ENCODE measurements at places on chromosomes 1 and 21.

DNA sequence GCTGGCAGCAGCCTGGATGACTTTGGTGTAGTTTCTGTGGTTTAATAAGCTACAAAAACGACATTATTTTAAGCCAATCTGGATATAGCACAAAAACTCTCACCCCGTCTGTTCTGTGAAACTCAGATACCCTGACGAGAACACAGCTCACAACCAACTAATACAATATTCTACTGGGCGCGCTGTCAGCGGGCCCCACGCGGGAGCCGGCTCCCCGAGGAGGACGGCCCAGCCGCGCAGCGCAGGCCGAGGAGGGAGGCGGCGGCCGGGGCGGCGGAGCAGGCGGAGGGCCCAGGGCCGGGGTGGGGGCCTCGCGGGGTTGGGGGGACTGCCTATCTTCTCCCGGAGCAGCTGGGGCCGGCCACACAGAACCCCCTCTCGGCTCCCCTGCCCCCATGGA is 87.2 kb upstream of the POU3F1 start:
- DNase-seq: no peak

- DNase-seq: no peak
These were observed 58.8 kb upstream of the PRDX6 start for GRCh38 chr1:173418107-173418985.

GRCh38 chr21:41247561-41248545 is 68.7 kb upstream of the FAM3B start:
- DNase-seq: no peak

DNA sequence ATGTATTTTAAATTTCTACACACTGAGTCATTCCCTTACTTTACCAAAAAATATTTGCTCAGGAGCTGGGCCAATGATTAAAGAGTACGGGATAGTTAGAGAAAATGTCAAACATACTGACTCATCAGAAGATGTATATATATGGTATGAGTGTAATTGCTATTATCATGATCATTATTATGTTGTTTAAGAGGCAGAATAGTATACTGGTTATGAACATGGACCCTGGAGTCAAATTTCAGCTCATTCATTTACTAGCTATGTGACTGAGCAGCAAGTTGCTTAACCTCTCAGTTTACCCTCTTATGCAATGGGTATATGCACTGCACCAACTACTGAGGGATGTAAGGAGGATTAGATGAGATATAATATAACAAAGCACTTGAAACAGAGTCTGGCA is 41.2 kb upstream of the USH2A start:
- no peak for DNase-seq

- no peak for DNase-seq
These were observed 5.9 kb downstream of the AGT start for GRCh38 chr1:230707732-230708630.

DNA sequence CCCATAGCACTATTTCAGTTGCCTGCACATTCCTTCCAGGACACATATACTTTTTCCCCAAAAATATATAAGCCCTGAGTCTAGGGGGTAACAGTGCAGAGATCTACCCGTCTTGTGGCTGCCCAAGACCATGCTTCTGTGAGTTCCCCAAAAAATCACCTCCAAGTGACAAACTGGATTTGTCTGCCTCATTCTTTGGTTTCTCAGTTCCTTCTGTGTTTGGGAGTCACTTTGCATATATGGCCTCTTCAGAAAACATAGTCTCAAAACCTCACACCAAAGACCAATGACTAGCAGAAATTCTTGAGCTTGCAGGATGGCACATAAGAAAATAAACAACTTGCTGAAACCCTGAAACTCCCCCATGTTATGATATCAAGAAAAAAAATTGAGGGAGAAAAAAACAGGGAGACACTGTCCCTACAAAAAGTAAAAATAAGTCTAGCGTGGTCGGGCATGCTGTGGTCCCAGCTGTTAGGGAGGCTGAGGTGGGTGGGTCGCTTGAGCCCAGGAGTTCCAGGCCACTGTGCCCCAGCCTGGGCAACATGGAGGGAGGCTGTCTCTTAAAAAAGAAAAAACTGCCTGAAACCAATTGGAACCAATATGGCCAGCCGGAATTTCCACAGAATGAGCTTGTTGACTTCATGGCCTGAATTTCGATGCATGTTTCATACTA is 8.0 kb downstream of the JMJD4 start:
- DNase-seq: no peak

- DNase-seq: peak; percentile 35
These were observed 85.1 kb downstream of the KCNN3 start for GRCh38 chr1:154784924-154785531.

DNA sequence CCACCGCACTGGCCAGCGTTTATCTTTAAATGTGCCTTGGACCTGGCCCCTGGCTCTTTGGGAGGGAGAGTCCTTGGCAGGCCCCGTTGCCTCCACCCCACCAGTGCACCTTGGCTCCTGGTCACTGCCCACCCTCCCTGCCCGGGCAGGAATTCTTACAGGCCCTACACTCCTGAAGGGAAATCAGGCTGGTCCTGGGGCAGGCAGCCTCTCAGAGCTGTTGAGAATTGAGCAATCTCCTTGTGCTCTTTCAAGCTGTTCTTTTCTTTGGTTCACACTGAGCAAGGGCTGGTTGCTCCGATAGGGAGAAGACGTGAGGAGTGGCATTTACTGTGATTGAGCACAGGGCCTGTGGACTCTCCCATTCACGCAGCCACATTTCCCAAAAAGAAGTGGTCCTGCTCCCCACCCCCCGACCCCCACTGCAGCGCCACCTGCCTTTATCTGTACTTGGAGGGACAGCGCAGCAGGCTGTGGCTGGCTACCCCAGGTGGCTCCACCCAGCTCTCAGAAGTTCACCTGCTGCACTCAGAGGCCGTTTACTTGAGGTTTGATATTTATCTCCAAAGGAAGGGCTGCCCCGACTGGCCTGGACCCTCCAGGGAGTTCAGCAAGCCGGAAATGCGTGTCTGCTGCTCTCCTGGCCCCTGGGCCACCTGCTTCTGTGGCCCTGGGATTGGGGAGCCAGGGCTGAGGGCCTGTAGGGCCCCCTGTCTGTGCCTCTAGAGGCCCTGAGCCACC is 47.8 kb downstream of the SKI start:
- no peak for DNase-seq

DNA sequence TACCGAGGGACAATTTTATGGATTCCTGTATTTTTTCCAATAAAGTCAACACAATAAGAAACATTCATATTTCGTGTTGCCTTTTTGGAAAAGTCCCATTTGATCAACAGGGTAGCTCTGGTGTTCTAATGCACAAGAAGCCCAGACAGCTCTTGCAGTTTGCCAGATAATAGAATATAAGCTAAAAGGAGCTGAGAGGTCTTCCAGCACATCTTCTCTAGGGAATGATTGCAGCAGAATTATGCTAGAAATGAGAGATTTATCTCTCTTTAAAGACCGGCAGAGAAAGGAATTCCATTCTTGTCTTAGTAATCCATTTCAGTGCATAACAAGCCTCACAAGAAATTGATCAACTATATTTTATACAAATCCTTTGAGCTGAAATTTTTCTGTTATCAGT is 25.0 kb upstream of the DDX59 start:
- DNase-seq: no peak

DNA sequence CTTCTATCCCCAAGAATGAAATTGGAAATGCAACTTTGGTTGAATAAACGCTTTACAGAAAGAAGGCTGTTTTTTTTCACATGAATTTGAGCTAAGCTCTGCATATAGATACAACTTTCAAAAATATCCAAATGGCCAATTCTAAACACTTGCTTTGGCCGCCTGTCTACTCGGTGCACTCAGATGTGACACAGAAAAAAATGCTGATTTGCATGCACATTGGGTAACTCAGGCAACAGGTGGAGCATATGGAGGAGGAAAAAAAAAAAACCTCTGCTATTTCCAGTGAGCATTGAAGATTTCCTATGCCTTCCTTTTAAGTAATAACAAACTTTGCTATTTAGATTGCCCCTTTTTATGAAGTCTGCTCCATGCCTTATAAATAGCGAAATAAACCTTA is 262.5 kb downstream of the GRIK1 start:
- no peak for DNase-seq

- DNase-seq: no peak
These were observed 37.8 kb downstream of the NSL1 start for GRCh38 chr1:212753749-212754148.

DNA sequence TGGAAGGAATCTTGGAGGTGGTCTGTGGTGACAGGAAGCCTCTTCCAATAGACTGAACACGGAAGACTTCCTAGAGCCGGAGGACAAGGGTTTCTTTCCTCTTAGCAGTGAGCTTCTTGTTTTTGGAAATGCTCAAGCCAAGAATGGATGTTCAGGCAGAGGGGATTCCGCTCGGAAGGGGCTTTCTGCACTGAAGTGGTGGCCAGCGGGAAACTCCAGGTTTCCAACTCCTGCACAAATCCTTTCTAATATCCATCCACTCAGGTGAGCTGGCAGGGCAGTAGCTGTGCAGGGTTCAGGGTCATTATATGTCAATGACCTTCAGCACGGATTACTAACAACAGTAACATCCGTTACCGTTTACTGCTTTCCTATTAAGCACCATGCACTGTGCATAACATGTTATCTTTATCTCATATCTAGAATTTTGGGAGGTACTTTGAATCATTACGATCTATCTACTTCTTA is 573 bp upstream of the CPT2 start:
- no peak for DNase-seq

DNA sequence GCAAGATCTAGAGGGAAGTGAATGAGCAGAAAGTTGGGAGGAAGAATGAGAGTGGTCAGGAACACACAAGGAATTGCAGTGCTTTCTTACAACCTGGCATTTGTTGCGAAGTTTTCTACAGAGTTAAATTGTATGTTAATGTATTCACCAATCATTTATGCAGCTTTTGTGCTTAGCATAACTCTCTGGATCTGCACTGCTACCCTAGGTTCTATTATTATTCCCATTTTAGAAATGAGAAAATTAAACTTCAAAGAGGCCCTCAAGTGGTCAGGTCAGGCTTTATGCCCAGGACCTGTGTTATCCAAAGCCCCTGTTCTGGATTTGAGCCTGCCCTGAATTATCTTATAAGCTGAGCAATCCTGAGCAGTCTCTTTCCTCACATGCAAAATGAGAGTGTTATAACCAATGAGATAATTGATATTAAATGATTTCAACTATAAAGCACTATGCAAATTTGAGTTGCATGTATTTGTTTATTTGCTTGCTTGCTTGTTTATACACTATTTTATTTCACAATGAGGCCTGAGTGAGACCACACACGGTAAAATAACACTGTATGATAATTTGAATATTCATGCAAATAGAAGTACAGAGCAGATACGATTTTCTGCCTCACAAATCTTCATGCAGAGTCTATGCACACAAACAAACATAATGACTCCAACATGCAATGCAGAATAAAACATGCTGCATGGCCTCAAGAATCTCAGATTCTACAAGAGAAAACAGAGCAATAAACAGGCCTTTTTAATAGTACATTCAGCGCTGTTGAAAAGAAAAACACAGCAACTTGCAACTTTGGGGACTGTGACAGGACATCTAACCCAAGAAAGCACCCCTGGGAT is 323.0 kb downstream of the PLPP3 start:
- no peak for DNase-seq

DNA sequence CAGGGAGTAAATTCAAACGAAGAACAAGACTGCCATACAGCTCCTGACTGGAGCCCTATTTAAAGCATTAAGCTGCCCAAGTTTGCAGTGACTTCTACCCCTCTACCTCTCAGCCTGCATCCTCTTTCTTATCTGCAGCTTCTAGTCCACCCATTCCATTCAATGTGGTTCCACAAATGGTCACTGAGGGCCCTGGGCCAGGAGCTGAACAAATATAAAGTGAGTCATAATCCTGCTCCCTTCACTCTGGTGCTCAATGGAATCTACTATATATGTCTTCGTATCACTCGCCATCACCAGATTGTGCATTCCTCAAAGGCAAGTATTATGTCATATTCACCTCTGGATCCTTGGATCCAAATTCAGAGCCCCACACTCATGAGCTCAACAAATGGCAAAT is 398.7 kb downstream of the BRINP2 start:
- DNase-seq: no peak

DNA sequence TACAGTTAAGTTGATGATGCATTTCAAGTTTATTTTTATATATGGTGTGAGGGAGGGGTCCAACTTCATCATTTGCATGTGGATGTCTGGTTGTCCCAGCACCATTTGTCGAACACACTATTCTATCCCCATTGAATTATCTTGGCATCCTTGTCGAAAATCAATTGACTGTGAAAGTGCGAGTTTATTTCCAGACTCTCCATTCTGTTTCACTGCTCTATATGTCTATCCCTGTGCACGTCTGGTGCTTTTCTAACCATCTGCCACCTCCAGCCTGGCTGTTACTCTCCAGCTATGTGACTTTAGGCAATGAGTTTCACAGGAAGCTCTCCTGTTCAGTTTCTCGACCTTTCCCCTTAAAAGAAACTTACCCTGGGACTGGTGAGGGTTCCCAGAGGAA is 137.1 kb upstream of the KLHDC7A start:
- DNase-seq: no peak

GRCh38 chr1:224387302-224387912 is 30.7 kb downstream of the CNIH4 start:
- no peak for DNase-seq

- DNase-seq: no peak
These were observed 7.7 kb upstream of the PRMT2 start for GRCh38 chr21:46627726-46628125.

GRCh38 chr1:21950734-21951133 is 13.6 kb upstream of the HSPG2 start:
- no peak for DNase-seq

DNA sequence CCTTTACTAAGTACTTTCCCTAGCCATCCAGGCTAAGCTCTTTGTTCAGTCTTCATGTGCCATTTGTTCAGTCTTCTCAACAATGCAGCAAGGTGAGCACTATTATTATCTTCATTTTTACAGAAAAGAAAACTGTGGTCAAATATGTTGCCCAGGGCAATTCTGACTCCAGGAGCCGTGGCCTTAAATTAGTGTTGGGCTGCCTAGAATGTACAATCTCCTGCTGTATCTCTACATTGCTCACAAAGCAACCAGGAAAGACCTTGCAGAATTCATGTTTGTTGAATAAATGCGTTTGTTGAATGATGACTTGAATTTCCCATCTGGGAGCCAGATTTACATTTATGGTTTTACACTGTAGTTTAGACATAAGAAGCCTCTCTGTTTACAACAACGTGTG is 14.2 kb downstream of the CD101 start:
- DNase-seq: no peak

GRCh38 chr1:64956733-64957441 is 9.5 kb downstream of the JAK1 start:
- DNase-seq: no peak

Measured in stimulated activated CD4-positive, alpha-beta T cell treated with anti-CD3 and anti-CD28 coated beads, Interleukin-12 subunit alpha, Interleukin-12 subunit beta, amount 100 ng/mL, for 24 hours (primary cell).